C1 segment of cervical spinal cord (tissue), 14 donors: ENCODE measurements at places on chromosomes 7 and 10.

- no peak for DNase-seq
Observed at GRCh38 chr7:33815336-33815735, 90.0 kb upstream of the BMPER start.

- no peak for DNase-seq
Observed at GRCh38 chr10:99285881-99286280, 43.3 kb upstream of the CNNM1 start.

GRCh38 chr7:2542916-2543871 lies 12.1 kb downstream of the BRAT1 start:
- DNase-seq = no peak

DNA sequence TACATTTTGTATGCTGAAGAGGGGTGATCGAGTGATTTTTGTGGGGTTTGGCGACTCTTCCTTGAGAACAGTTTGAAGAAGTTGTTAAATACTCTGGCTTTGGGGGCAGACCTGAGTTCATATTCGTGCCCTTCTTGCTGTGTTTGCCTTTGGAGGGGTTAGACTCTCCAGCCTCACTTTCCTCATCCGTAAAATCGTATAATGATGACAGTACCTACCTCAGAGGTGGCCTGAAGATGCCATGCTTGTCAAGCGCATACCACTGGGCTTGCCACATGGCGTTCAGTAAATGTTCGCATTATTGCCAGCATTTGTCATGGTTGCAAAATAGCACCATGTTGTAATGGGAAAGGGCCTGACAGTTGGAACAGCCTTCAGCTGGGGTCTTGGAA lies 1.3 kb downstream of the STK17A start:
- DNase-seq = peak; percentile 24

- no peak for DNase-seq
Observed at GRCh38 chr10:31353574-31353973, 34.6 kb downstream of the ZEB1 start.

GRCh38 chr10:50572017-50572491 lies 51.7 kb downstream of the SGMS1 start:
- DNase-seq = no peak

DNA sequence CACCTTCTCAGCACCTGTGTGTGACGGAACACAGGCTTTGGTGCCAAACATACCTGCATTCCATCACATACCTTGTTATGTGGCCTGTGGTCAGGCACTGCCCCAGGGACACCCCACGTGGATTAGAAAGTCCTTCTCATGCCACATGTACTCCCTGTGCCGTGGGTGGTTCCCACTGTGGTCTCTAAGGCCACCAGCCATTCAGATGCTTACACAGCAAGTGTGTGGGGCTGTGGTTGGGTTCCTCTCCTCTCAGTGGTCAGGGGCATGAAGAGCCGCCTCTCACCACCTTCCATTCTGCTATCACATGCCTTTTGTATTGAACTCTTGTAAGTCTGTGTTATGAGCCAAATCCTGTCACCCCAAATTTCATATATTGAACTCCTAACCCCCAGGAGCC lies 85.1 kb upstream of the IGFBP3 start:
- DNase-seq = no peak

DNA sequence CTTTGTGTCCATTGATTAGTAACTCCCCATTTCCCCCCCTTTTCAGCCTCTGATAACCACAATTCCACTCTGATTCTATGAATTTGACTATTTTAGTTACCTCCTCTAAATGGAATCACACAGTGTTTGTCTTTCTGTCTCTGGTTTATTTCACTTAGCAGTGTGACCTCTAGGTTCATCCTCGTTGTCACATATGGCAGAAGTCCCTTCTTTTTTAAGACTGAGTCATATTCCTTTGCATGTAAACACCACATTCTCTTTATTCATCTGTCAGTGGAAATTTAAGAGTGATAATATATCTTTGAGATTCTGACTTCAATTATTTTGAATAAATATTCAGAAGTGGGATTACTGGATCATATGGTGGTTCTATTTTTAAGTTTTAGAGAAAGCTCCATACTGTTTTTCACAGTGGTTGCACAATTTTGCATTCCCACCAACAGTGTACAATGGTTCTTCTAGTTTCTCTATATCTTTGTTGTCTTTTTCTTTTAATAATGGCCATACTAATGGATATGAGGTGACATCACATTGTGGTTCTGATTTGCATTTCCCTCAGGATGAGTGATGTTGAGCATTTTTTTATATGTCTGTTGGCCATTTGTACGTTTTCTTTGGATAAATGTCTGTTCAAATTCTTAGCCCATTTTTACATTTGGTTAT lies 126.1 kb upstream of the GRB10 start:
- no peak for DNase-seq

DNA sequence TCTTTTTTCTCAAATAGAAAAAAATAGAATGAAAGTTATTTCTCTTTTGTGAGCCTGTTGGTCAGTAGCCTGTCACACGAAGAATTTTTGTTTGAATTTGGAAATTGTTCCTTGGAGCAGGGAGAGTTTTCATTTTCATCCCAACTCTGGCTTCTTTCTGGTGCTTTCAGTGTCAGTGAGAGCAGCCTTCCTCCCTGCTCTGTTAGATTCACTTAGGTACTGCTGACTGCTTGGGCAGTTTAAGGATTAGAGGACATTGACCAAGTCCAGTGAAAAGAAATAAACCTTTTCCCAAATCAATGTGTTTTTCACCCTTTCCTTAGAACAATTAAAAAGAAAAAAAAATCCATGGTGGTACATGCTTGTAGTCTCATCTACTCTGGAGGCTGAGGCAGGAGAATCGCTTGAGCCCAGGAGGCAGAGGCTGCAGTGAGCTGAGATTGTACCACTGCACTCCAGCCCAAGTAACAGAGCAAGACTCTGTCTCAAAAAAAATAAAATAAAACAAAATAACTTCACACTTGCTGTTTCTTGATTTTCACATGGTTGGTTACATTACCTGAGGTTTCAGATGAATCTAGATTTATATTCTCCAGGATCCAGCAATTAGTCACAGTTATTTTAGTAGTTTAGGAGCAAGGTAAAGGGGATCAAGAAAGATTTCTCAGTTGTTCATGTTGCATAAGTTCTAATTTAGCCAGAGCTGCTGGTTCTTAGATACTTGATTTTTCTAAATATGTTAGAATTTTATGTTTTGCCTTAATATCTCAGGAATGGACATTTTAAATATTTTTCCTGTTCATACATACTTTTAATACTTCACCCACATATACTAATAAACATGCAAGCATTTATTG lies 63.1 kb downstream of the ZNRF2 start:
- DNase-seq = no peak

GRCh38 chr10:1572519-1573333 lies 164.6 kb downstream of the ADARB2 start:
- no peak for DNase-seq

DNA sequence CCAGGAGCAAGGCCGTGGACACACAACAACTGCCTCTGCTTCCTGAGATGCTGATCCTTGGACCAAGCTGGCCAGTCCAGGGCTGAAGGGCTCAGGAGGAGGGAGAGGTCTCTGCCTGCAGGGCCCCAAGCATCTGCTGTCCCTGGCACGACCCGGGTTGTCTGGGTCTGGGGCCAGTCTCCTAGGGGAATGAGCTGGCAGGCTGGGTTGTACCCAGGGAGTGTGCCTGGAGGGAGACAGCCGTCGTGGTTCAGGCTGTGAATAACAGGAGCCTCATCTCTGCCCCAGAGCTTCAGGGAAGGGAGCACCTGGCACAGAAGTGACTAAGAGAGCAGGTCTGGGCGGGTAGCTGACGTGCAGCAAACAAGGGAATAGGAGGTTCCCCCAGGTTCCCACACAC lies 17.9 kb upstream of the SERPINE1 start:
- no peak for DNase-seq

GRCh38 chr10:48634198-48634983 lies 29.5 kb upstream of the ARHGAP22 start:
- DNase-seq = peak; percentile 70

DNA sequence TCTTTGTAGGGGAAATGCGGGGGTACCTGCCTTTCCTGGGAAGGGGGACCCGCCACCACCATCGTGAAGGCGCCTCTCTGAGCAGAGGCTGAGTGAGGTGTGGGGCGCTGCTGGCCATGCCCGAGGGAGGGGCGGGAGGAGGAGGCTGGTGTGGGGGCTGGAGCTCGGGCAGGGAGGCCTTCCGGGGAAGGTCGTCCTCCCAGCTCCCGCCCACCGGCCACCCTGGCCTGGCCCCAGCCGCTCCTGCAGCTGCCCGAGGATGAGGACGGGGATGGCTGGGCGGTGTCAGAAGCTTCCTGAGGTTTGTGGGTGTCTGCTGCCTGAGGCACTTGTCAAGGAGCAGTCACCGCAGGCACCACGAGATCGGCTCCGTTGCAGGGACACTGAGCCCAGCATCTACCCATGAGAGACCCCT lies 11.4 kb downstream of the PWWP2B start:
- DNase-seq = no peak

- no peak for DNase-seq
Observed at GRCh38 chr10:15345450-15345849, 25.6 kb downstream of the FAM171A1 start.

DNA sequence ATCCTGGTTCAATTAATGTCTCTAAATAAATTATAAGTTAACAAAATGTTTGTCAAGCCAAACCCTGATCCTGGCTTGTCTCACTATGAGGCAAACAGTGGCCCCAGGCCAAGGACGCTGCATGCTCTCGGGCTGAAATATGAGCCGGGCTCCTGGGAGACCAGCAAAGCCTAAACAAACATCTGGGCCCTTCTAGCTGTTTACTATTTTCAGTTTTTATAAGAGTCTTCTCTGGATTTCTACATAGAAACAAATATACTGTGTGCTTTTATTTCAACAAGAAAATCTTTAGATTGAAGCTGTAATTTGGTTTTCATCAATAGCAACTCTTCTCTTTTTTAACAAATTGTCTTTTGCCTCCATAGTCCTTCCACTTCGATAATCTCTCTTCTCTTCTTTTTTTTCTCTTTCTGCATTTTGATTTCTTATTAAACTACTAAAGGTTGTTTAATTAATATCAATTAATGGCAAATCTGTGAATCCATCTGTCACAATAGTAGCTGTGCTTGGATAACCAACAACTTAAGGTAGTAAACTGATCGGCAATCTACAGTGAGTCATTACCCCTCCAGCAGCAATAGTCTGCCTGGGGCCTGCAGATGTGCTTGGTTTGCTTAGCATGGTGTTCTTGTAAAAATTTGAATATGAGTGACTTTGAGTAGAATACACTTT lies 83.3 kb upstream of the DNAJC1 start:
- DNase-seq = peak; percentile 35

GRCh38 chr10:50586740-50587088 lies 37.0 kb downstream of the SGMS1 start:
- no peak for DNase-seq

DNA sequence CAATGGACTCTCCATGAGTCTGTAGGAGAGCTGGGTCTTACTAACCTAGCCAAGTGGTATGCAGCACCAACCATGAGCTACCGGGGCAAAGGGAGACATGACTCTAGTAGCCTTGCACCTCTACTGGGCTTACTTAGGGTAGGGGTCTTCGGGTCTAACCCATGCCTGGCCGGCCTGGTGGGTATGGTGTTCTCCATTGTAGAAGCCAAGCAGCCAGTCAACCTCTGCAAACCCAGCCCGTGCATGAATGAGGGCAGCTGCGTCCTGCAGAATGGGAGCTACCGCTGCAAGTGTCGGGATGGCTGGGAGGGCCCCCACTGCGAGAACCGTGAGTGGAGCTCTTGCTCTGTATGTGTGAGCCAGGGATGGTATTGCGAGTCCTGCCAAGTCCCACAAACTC lies 51.0 kb downstream of the VWA2 start:
- DNase-seq = no peak

DNA sequence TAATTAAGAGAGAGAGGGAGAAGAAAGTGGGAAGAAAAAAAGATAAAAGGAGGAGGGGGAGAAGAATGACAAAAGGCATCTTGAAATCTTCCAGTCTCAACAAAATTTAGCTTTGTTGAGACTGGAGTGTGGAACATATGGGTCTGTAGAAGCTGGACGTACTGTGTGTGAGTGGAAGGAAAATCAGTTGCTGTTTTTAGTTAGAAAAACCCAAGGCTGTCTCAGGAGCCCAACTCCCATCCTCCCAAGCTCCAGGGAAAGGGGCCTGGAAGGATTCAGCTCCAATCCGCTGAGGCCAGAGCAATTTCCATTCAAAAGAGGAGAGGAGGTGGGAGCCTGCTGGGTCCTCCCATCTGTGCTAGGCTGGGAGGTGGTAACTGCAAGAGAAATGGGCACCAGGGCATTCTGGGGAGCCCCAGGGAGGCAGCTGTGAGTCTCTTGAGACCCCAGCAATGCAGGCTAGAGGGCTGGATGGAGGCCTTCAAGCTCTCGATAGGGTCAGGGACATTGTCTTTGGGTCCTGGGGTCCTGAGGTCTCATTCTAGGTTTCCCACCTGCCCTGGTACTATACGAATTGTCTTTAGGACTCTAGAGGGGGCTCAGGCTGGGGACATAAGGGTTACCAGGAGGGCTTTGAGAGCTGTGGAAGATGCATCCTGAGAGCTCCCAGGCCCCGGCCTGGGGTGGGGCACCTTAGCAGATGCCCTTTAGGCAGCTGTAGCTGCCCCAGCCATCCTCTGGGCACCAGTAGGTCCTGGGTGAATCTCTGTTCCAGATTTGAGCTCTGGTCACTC lies 21.4 kb downstream of the ADCYAP1R1 start:
- DNase-seq = no peak

GRCh38 chr7:95324431-95324830 lies at the start of gene PON1:
TSS of gene PON1 (minus strand) at chr7:95324532. CDS start at chr7:95324475, 57 bp downstream.
- no peak for DNase-seq

DNA sequence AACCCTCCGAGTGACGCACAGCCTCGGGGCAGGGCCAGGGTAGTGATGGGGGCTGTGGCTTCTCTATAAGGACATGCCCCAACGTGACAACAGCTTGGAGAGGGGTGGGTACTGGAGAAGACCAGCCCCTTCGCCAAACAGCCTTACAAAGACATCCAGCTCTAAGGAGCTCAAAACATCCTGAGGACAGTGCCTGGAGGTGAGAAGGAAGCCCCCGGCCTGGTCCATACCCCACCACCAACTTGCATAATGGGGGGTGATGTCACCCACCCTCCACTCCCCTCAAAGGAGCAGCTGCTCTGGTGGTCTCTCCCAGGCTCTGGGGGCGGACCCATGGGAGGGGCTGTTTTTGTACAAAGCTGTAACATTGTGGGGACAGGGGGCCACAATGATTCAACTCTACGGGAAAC lies 15.1 kb downstream of the PRSS2 start:
- no peak for DNase-seq

DNA sequence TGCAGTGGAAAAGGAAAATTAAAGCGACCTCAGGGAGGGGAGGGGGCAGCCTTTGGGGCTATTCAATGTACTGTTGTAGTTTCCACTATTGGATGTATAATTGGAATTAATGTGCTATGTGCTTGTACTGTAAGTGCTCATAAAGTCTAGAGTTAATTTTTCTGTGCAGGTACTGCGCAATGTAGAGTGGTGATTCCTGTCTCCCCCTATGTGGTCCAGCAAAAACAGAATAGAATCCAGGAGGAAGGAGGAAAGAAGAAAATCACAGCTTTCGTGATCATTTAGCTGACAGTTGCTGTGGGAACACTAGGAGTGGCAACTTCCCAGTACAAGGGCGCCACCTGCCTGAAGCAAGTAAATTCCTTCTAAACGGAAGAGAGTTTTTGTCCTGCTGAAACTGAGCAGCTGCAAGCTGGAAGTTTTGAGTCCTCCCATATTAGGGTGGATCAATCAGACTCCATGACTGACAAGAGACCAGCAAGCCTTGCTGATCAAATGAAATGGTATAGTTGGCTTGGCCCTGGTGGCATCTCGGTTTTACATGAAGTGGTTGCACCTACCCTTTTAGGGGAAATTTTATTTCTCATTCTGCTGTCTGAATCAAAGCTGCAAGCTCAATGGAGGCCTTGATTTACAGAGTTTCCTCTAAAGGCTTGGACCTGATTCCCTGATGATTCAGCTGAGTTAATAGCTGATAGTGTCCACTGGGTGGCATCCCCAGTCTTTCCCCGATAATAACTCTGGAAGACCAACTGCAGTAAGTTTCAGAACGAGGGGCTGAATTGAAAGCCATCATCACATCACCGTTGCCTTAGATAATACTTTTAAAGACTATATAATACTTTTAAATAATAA lies 299.8 kb downstream of the HGF start:
- peak; percentile 7 for DNase-seq
